Dermis blood vessel endothelial cell (primary cell): ENCODE measurements at places on chromosomes 2 and 18.

DNA sequence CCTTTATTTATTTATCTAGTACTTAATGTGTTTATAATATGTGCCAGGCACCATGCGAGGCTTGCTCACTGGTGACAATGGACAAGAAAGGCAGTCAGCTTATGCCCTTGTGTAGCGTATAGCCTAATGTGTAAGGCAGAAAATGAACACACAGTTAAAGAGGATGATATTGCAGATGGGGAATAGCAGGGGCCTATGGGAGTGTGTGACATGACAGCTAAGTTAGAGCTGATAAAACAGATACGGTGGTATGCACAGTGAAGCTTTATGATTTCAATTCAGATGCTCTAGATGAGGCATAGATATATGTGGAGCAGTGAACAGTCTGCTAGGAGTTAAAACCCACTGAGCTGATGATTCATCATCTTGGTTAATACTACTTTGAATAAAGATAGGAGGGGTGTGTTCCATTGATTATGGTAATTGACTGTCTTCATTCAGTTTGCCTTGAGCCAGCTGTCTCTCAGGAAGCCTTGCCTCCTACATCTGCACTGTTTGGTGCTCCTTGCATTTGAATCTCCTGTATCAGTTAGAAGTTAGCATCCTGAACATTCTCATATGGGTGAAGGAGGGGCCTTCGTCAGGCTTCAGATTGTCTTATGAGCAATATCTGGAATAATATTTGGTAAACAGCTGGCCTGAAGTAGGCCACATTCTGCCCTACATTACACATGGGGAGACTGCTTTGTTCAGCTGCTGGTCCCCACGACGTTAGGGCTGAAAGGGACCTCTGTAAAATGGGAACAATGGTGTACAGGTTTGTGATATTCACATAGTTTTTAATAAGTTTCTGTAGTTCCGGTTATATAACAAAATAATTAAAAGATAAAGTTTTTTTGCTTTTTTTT lies 13.2 kb downstream of the MAP4K4 start:
- DNase-seq = no peak

GRCh38 chr2:100039291-100039980 lies 103.0 kb downstream of the AFF3 start:
- no peak for DNase-seq

DNA sequence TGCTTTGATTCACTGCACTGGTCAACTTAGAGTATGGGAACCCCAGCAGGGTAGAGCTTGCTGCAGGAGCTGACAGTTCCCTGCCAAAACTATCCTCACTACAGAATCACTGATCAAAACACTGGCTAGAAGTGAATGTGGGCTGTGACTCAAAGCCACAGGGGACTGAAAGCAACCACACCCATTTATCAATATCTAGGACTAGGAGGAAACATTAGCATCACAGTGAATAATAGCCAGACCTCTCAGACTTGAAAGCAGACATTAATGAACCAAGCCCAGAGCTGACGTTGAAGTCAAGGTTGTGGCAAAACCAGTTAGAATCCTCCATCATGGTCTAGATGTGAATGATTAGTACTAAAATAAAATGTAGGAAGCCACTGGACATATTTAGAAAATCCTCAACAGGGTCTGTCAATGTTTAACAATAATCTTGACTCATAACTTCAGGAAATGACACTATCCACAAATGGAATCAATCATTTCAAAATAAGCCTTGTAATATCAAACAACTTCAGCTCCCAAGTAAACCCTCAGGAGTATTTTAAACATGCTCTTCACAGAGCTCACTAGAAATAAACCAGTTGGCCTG lies 131.4 kb downstream of the CDH20 start:
- no peak for DNase-seq

DNA sequence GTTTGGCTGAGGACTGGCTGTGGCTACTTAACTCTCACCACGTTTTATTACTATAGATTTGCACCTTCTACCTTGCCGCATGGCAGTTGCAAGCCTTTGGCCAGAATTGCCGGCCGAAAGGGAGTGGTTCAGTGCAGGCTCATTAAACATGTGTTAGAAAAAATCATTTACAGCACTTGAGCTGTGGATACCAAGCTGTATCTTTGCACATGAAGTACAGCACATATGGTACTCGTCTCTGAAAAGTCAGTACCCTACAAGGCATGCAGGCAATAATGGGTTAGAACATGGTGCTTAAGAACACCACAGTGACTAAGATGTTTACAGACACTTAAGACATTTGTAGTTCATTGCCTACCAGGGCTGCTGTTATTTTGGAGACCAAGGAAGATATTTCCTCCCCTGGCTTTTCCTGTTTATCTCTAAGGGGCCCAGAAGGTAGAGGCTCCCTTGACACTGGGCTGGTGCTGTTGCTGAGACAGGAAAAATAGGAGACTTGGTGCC lies 103.1 kb downstream of the ZNF532 start:
- peak; percentile 17 for DNase-seq

GRCh38 chr2:164903951-164904350 lies 51.4 kb downstream of the SLC38A11 start:
- DNase-seq = no peak

- DNase-seq = no peak
Measured at GRCh38 chr2:64090264-64090663, 54.0 kb downstream of the PELI1 start.

GRCh38 chr18:37389684-37390368 lies 175.8 kb downstream of the CELF4 start:
- no peak for DNase-seq

GRCh38 chr2:126885751-126886210 lies 12.9 kb upstream of the TEX51 start:
- no peak for DNase-seq

DNA sequence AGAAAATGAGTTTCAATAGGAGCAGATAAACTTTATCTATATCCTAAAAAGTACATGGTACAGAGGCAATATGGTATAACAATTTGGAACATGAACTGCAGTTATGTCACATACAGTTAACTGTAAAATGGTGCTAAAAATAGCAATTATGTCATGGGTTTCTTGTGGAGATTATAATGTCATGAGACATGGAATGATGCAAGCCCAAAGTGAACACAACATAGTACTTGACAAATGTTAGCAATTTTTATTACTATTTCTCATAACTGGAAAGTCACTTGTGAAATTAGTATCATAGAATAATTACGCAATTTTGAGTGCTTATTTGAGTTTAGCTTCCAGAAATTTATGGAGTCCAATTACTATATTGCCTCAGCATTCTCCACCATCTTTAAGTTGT lies 1263.4 kb downstream of the DSC3 start:
- DNase-seq = no peak

- no peak for DNase-seq
Measured at GRCh38 chr2:2879781-2880180, 497.8 kb downstream of the EIPR1 start.

- DNase-seq = peak; percentile 39
Measured at GRCh38 chr2:46827274-46828134, 88.1 kb downstream of the MCFD2 start.

DNA sequence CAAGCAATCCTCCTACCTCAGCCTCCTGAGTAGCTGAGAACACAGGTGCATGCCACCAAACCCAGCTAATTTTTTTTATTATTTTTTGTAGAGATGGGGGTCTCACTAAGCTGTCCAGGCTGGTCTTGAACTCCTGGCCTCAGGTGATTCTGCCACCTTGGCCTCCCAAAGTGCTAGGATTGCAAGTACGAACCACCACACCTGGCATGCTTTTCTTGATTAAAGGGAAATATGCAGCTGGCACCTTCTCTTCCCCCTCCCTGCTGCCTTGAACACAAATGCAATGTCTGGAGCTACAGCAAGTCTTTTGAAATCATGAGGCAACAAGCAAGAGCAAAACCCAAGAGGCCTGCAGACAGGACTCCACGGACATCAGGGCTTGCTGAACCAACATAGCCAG lies 26.8 kb upstream of the BIN1 start:
- no peak for DNase-seq

DNA sequence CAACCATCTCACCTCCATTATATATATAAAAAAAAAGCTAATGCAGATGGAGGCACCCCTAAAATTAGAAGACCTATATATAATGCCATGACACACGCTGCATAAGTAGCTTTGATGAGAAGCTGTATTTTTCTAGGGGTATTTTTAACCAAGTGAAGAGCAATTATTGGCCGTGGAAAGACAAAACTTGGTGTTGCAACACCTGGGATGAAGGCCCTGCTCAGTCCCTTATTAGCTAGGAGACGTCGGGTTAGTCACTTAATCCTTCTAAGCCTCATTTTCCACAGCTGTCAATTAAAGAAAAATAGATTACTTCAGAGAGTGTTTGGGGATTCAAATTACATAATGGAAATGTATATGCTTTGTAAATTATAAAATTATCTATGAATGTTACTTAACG lies 63.0 kb downstream of the WDR75 start:
- no peak for DNase-seq

DNA sequence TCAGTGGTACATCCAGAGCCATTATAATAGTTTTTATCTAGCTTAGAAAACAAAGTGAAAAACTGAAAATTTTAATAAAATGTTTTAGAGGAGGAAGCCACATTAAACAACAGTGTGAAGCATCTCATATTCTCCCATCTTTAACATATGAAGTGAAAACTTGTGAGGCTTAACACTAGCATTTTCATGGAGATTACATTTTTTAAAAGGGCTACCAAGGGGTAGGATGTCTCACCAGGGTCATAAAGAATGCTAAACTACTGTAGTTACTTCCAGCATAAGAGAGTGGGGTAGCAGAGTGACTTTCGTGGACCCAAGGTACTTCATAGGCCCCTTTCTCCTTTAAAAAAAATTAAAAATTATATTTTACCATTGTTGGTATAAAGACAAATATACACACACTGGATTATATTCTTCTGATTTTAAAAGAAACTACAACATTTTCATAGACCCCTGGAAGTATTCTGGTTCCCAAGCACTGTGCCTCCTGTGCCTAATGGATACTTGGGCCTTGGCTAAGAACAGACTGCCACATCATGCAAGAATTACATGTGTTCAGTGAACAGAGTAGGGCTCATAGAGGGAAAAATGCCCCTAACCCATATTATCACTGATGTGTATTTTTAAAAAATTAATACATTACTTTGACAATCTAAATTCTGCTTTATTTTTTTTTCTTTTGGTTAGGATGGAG lies 148.4 kb downstream of the SLC39A10 start:
- no peak for DNase-seq

- no peak for DNase-seq
Measured at GRCh38 chr18:13139885-13140450, 78.6 kb upstream of the LDLRAD4 start.

- peak; percentile 55 for DNase-seq
Measured at GRCh38 chr18:48841381-48842258, 109.1 kb downstream of the SMAD7 start.

DNA sequence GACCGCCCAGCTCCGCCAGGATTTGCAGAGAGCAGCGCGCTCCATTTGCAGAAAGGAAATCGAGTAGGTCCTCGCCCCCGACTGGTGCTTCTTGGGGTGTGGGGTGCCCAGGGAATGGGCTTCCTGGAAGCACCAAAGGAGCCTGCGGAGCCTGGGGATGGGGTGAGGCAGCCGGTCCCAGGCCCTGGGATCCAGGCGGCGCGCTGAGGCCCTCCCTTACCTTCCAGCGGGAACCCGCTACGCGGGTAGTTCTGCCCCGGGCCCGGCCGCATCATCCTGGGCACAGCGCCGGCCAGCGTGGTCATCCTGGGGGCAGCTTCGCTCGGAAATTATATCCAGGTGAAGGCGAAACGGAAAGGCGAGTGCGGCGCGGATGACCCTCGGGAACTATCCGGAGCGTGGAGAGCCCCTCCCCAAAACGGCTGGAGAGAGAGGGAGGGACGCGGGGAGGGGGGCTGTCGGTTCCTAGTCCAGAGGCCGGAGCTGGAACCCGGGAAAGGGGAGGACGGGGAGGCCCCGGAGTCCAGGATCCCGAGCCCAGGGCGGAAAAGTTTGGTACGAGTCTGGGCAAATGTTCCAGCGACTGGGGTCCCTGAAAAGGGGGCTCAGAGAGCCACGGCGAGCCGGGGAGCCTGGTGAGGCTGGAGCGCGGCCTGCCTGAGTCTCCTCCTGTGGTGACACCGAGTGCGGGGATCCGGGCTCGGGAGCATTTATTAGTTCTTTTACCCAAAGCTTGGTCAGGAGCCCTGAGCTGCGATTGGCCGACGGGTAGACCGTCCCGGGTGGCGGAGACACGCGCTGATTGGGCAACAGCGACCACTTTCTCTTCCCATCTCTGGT lies at the start of gene PAX3:
PAX3 (minus strand) TSS at position 688 of the 840 bp plus-strand sequence; CDS start at position 305, 383 bp downstream.
- DNase-seq = no peak

DNA sequence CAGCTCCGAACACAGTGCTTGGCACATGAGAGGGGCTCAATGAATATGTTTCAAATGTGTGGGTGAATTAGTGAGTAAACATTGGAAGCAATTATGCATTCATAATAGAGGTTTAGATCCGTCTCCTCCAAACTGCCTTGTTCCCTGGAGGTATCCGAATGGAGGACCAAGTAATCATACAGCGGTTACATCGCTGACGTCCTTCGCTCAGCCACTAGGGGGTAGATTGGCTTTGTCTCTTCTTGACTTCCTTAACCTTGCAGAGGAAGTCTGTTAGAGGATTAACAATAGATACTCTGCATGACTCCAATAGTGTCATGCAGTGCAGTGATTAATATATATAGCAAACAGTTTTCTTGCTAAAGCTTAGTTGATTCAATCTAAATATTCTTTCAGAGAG lies 517.0 kb downstream of the PTPRM start:
- DNase-seq = peak; percentile 81

DNA sequence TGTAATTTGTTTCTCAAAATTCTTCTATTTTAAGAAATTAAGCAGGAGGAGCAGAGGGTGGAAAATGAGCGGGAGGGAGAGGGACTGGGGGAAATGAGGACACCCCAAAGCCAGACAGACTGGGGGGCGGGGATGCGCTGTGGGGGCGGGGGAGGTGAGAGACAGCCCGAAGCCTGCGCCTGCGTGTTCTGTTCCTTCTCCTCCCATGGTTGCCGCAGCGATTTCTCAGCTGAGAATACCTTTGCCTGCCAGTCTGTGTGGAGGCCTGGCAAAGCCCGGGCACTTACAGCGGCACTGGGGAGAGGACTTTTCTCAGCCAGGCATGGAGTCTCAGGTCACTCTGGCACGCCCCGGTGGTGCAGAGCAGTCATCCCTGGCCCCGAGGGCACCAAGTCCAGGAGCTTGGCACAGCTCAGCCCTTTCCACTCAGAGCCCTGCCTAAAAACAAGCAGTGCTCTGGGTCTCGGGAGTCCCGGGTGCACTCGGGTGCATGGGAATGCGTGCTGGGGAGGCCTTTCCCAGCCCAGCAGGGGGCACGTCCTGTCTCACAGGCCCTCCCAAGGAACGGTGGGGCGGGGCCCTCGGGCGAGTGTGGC lies 289.3 kb upstream of the HS6ST1 start:
- no peak for DNase-seq

- DNase-seq = no peak
Measured at GRCh38 chr2:40036241-40036640, 257.2 kb upstream of the THUMPD2 start.
